ENCODE measurements at places on chromosomes 1 and 21.

- no peak for DNase-seq
Observed at GRCh38 chr1:113321771-113322387, 68.4 kb upstream of the MAGI3 start.

DNA sequence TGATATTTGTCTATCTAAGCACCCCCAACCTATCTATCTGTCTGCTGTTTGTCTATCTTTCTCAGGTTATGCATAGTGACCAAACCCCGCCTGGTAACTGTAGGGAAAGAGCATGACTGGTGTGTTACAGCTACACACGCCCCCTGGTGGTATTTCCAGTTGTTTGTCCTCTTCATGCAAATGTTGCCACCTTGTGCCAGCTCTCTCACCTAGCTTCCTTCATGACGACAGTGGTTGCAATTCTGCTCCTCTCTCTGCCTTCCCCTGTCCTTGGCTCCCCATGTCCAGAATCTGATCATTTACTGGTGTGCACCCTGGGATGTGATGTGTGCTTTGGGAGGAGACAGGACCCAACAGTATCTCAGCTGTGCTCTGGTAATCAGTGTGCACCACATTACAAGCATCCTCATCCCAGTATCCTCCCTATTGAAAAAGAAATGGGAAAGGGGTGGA is 8.1 kb upstream of the INKA2 start:
- DNase-seq = peak; percentile 78

GRCh38 chr1:72178266-72178665 is 104.1 kb downstream of the NEGR1 start:
- DNase-seq = no peak

DNA sequence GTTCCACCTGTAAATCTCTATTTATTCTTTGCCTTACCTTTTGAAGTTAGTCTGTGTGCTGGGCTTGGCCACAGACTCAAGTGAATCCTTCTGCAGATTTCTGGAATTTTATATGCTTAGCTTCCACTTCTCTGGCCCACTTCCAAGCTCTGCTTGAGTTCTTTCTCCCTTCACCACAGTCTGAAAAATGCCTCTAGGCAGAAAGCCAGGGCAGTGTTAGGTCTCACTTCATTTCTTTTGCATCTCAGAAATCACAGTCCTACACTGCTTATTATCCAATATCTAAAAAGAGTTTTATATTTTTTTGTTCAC is 48.9 kb downstream of the INKA2 start:
- no peak for DNase-seq

DNA sequence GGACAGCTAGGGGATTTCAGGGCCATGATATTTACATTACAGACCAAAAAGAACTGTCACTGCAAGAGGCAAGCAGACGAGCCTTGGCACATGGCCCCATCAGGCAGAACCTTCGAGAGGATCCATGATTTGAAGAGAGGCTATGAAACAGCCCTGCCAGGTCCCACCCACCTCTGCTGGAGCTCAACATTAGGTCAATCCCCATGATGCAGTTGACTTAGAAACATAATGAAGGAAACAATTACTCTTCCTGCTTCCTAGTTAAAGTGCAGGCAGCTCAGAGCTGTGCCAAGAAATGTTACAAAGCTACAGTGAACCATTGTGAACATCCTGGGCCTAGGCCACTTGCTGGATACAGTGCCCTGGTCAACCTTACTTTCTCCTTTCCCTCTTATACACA is 41.7 kb upstream of the PTCH2 start:
- no peak for DNase-seq

DNA sequence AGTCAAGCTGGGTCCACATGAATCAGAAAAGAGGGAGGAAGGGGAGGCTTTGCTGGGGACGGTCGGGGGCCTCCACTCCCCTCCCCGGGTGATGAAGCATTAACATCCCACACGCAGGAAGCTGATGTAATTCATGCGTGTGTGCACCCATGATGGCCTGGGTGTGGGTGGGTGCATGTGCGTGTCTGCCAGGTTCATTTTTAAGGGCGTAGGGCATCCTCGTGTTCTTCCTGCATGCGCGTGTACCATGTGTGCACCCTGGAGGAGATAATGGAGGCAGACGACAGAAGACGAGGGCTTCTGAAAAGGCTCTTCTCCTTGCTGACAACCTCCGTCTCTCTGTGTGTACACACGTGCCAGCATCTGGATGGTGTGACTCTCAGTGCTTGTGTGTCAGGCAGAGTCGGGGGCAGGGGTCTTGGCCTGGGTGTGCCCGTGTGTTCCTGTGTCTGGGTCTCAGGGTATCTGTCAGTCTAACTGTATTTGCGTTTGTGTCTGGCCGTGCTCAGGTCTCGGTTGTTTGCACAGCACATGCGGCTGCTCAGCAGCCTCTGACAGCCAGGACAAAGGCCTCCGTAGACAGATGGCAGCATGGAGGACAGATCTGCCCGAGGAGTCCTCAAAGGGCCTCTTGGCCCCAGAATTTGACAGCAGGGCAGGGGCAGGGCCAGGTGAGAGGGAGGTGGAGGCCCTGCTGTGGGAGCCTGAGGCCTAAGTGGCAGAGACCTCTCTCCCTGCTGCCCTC is 2.4 kb downstream of the RAP1GAP start:
- no peak for DNase-seq

- DNase-seq = no peak
Observed at GRCh38 chr1:19381261-19381660, 69.1 kb downstream of the SLC66A1 start.

GRCh38 chr21:23725576-23725975 is 1881.7 kb downstream of the MRPL39 start:
- no peak for DNase-seq

DNA sequence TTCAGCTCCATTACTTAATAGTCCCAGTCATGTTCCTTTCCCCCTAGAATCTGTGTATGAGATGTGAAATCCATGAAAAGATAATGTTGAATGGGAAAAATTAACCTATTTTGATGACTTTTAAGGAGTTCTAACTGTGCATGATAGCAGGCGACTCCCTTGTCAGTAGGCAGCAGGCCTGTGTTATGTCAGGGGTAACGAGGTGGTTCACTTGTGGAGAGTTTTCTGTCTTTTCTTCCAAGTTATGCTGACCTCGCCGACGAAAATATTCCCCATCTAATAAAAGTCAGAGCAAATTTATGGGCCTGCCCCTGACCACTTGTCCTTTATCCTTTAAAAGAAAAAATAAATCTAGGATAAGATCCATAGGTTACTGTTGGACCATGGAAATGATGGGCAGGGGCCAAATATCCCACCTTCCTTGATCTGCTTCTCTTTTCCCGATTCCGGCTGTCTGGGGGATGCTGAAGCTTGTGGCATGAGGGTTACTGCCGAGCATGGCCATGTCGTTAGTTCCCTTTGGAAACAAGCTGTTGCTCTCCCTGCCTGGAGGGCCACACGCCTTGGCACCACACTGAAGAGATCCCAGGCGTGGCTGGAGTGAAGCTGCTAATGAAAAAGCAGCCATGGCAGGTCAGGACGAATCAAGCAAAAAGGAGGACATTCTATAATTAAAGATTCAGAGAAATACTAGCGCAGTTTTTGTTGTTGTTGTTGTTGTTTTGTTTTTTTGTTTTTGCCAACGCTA is 93.8 kb downstream of the ROR1 start:
- DNase-seq = no peak

GRCh38 chr1:178465011-178465410 is 31.8 kb downstream of the CLEC20A start:
- DNase-seq = no peak
